ENCODE measurements at places on chromosomes 11 and 22.

DNA sequence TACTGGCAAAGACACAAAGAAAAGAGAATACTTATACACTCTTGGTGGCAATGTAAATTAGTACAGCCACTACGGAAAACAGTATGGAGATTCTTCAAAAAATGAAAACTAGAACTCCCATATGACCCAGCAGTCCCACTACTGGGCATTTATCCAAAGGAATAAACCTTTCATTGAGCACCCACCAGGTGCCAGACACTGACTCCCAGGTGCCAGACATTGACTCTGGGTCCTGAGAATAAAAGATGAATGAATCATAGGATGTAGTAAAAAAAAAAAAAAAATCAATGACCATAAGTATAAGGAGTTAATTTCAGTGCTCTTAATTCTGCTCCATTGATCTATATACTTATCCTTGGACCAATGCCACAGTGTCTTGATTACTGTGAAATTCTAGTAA lies 28.2 kb downstream of the HEPHL1 start:
- no peak for DNase-seq

GRCh38 chr11:9660886-9661285 lies 3.0 kb upstream of the SWAP70 start:
- DNase-seq = no peak

GRCh38 chr11:119673759-119674336 lies 55.2 kb downstream of the NECTIN1 start:
- DNase-seq = no peak

GRCh38 chr22:37610480-37611129 lies 2.0 kb downstream of the GGA1 start:
- DNase-seq = no peak

GRCh38 chr11:2796508-2797113 lies 89.0 kb downstream of the CDKN1C start:
- no peak for DNase-seq

DNA sequence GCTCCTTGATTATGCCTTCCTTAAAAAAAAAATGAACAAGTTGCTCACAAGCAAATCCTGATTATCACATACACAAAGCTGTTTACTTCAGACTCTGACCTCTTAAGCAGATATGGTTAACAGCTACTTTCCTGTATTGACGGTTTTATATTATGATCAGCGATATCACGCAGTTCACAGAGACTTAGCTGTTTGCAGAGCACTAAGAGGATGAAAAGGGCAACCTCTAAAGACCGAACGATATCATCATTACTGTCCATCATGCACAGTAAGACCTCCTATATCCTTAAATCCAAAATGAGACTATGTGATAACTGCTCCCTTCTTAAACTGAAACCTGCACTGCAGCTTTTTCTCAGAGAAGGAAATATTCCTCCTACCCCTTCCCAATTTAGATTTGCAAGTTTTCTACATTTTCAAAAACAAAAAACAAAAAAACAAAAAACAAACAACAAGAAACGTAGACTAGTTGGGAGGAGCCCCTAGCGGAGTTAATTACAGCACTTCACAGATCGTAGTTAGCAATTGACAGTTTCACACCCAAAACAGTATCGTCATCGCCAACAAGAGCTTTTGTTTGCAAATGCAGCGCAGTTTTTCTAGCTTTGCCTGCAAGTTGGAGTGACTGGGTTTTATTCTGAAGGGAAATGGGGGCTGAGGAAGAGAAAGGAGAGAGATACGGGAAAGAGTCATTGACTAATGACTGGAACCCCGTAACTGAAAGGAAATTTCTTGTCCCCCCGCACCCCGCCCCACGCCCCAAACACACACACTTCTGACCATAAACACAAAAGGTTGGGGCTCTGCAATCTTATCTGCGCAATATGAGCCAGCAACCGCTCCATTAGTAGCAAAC lies 1.2 kb downstream of the DDX6 start:
- DNase-seq = peak; percentile 15

GRCh38 chr11:120929664-120930154 lies 94.2 kb upstream of the TBCEL start:
- no peak for DNase-seq

GRCh38 chr22:35443790-35444684 lies 44.1 kb downstream of the MCM5 start:
- no peak for DNase-seq

GRCh38 chr11:116276051-116277044 lies 496.4 kb downstream of the BUD13 start:
- peak; percentile 54 for DNase-seq

DNA sequence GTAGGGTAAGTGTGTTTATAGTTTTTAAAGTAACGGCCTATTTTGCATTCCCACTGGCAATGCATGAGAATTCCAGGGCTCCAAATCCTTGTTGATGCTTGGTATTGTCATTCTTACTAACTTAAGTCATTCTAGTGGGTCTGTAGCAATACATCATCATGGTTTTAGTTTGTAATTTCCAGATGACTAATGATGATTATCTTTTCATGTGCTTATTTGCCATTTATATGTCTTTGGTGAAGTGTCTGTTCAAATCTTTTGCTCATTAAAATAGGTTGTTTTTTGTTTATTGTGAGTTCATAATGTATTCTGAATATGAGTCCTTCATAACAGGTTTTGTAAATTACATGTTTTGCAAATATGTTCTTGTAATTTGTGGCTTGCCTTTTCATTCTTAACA lies 31.2 kb downstream of the MTMR3 start:
- no peak for DNase-seq

DNA sequence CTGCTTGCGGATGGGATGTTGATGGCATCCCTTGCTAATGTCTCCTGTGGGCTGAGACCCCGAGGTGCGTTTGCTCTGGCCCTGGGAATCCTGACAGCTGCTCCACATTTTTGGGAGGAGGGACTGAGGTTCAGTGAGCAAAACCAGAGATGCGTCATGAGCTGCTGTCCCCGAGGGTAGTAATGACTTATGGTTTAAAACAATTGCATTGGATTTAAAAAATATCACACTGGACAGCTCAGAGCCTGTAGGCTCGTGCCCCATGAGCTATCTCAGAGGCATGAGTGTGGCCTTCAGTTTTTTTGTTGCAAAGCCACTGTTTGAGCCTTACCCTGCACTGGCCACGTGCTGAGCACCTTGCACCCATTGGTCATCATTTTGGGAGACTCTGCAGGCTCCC lies 20.9 kb upstream of the PARVG start:
- DNase-seq = no peak

DNA sequence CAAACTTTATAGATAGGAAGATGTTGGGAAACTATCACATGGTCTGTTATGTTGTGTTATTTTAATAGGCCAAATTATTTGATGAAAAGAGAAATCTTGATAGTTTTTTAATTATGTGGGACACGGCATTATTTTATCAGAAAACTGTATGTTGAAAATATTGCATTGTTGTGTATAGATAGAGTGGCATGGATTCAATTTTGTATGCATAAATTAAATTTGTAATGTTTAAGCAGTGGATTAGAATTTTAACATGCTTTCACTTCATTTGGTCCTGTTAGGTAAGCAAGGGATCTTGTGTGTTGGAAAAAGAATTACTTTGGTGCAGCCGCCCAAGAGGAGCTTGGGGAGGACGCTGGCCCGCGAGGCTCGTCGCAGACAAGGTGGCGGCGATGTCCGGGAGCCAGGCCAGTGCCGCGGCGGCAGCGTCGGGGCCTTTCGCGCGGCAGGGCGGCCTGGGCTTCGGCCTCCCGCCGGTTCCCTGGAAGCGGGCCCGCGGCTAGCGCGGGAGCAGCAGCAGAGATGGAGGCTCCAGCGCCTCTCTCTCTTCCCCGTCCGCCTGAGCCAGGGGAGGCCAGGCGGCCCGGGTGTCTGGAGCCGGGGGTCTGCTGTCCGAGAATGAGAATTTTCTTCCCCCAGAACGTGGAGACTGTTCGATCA lies 82.7 kb downstream of the GGT1 start:
- no peak for DNase-seq

DNA sequence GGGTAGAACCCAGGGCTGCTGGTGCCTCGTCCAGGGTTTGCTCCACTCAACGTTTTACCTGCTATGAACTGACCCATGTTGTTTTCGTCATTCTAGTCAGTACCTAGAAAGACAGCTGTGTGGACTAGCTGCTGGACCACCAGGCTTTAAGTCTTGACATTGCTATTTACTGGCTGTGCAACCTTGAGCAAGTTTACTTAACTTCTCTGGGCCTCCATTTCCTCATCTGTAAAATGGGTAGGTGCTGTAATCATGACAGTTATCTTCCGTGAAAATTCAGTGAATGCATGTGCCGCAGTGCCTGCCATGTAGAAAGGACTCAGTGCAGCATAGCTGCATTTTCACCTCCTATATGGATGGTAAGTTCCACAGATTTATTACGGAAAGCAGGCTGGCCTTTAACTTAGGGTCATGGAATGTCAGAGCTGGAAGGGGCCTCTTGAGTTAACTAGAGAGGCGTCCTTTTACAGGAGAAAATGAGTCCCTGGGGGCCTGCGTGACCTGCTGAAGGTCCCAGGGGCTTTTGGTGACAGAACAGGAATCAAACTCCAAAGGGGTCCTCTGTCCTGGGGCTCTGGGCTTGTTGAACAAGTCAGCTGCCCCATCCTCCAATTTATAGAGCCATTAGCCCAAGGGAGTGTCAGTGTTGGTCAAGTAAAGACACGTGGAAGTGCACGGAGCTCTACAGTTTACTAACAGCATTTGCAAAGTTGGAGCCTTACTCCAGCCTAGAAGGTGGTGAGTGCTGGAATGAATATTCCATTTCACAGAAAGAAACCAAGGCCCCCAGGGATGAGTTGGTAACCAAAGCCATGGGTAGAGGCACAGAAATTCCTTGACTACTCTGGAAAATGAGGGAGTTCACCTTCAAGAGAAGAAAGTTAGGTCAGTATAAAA lies 12.0 kb upstream of the MALAT1 start:
- DNase-seq = no peak

GRCh38 chr11:110565357-110566336 lies 135.9 kb downstream of the FDX1 start:
- DNase-seq = no peak

DNA sequence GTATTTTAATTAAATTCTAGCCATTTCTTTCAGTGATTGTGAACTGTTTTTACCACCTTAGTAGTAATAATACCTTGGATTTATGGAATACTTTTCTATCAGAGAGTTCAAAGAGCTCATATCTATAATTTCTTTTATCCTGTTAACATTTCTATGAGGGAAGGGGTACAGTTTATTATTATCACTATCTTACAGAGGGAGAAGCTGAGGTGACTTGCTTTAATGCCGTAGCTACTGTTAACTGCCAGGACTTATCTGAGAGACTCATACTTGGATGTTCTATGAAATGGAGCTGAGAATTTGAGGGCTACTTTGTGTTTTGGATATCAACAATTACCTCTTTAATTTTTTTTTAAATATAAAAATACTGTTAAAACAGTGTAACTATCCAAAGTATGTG lies 3.3 kb downstream of the REXO2 start:
- DNase-seq = no peak

DNA sequence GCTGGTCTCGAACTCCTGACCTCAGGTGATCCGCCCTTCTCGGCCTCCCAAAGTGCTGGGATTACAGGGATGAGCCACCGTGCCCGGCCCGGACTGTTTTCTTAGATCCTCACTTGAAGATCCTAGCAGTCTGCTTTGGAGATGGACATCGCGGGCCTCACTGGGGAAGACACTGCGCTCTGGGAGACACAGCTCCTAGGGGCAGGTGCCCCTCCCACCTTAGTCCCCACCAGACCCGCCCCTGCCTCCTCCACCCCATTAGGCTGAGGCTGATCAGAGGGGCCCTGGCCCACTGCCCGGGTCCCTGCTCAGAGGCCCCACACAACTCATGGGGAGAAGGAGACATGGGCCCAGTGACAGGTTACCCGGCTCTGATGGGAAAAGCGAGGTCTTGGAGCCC lies 11.3 kb upstream of the LTO1 start:
- no peak for DNase-seq

- DNase-seq = no peak
Measured at GRCh38 chr11:105763594-105763993, 153.7 kb downstream of the GRIA4 start.

- no peak for DNase-seq
Measured at GRCh38 chr11:35914816-35915215, 29.0 kb upstream of the LDLRAD3 start.

DNA sequence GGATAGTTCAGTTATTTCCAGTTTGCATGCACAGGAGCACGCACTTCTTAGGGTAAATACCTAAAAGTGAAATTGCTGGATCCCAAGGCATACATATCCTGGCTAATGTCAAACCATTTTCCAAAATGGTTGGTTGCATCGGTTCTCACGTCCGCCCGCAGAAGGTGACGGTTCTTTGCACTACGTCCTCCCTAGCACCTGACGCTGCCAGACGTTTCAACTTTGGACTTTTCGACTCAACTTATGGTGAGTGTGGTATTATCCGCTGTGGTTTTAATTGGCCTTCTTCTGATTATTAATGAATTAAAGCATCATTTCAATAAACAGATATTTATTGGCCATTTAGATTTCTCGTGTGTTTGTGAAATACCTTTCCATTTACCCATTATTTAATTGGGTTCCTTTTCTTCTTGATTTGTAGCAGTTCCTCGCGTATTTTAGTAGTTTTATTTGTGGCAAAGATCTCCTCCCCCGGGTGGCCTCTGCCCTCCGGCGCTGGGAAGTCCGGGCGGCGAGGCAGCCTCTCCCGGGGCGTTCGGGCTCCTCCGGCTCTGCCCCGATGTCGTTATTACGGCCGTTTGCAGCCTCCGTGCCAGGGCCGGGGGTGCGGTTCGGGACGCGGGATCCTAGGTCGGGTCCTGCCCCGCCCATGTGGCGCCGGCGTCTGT lies at the start of gene JHY:
Gene JHY, plus strand, starts transcription at position 571 of the 668 bp plus-strand sequence. CDS start 3,091 bp downstream, outside the sequence.
- DNase-seq = peak; percentile 40

- no peak for DNase-seq
Measured at GRCh38 chr11:68009391-68010089, 587 bp upstream of the ALDH3B1 start.

DNA sequence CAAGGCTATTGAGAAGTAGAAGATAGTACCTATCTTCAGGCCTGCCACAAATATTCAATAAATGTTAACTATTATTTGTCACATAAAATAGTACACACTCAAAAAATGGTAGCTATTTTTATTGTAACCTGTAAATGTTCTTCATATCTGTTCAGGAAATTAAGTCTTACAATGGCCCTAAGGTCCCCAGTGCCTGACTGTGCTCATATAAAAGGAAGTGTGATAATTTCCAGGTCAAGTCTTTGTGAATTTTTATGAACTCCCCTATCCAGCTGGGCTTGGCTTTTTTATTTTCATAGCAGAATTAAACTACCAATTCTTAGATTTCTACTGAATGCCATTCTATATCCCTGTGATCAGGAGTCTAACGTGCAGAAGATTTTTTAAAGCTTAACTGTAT lies 284.2 kb upstream of the PITPNB start:
- no peak for DNase-seq

GRCh38 chr11:92941676-92942571 lies 27.5 kb upstream of the MTNR1B start:
- DNase-seq = no peak

DNA sequence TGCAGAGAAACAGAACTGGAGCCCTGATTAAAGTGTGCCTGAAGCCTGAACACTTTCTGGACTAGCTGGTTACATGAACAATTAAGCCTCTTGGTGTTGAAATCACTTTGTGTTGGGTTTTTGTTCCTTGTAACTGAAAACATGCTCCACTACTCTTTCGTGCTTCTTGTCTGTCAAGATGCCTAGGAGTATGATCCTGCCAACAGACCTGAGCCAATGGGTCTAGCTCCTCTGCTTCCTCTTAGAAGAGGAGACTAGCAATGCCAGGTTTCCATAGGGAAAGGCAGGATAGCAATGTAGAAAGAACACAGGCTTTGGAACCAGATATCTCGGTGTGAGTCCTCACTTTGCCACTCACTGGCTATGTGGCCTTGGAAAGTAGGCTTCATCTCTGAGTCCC lies 40.3 kb downstream of the IRAG1 start:
- no peak for DNase-seq
